ENCODE measurements at places on chromosomes 2 and 18.

DNA sequence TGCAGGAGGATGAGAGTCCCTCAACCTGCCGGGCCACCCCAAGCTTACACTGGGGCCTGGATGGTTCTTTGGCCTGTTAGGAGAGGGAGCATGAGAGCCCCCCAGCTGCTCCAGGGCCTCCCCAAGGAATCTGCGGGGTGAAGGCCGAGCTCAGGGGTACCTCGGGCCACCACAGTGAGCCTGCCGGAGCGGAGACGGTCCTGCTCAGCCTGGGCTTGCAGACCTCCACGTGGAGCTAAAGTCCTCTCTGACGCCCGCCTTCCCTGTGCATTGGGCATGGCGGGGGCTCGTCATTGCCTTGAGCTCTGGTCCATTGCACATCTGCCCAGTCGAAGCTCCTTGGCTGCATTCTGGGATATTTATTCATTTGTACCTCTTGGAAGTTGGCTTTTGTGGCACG lies 62.7 kb downstream of the ASB1 start:
- DNase-seq, result no peak

DNA sequence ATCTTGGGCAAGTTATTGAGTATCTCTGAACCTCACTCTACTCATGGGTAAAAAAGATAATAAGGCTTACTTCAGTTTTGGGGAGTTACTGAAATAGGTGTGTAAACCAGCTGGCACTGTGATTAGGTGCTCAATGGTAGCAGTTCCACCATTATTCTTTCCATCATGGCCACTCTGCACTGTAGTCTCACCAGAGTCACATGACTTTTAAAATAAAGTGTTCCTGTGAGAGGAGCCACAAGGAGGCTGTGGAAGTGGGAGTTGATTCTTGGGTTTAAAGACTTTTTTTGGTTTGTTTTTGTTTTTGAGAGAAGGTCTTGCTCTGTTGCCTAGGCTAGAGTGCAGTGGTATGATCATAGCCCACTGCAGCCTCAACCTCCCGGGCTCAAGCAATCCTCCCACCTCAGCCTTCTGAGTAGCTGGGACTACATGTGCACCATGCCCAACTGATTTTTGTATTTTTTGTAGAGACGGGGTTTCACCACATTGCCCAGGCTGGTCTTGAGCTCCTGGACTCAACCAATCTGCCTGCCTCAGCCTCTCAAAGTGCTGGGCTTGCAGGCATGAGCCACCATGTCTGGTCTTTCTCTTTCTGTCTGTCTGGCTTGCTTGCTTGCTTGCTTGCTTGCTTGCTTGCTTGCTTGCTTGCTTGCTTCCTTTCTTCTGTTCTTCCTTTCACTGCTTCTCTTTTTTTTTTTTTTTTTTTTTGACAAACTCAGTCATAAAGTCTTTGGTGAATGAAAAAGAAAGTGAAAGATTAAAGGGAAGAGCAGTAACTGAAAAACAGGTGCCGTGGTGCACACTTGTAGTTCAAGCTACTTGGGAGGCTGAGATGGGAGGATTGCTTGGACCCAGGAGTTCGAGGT lies 21.2 kb upstream of the ACVR1 start:
- DNase-seq, result no peak

DNA sequence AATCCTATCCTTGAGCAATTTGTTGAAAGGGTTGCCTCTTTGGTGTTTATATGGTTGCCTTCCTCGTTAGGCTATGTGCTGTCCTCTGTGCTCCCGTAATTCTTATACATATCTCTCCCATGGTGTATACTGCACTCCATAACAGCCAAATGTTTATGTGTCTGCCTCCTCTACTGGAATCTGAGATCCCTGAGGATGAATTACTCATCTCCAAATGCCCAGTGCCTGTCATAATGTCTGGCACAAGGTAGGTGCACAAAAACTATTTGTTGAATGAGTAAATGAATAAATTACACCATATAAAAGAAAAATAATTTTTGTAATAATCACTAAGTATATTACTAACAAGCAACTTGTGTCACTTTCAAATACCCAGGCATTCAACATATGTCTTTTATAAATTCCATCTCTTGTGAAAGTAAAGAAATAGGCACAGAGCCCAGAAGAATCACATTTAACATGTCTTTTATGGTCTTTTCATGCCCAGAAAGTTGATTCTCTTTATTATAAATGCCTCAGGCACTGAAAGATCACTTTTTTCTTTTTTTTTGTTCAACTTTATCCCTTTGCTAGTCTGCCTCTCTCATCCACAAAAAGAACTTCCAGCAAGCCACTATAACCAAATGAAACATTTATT lies 164.9 kb downstream of the CCDC148 start:
- DNase-seq, result no peak

- no peak for DNase-seq
Measured at GRCh38 chr2:235654103-235654813, 160.4 kb downstream of the AGAP1 start.

GRCh38 chr18:72091369-72091768 lies 452.8 kb downstream of the CBLN2 start:
- no peak for DNase-seq

GRCh38 chr18:5868218-5868854 lies 27.0 kb downstream of the TMEM200C start:
- peak; percentile 21 for DNase-seq

DNA sequence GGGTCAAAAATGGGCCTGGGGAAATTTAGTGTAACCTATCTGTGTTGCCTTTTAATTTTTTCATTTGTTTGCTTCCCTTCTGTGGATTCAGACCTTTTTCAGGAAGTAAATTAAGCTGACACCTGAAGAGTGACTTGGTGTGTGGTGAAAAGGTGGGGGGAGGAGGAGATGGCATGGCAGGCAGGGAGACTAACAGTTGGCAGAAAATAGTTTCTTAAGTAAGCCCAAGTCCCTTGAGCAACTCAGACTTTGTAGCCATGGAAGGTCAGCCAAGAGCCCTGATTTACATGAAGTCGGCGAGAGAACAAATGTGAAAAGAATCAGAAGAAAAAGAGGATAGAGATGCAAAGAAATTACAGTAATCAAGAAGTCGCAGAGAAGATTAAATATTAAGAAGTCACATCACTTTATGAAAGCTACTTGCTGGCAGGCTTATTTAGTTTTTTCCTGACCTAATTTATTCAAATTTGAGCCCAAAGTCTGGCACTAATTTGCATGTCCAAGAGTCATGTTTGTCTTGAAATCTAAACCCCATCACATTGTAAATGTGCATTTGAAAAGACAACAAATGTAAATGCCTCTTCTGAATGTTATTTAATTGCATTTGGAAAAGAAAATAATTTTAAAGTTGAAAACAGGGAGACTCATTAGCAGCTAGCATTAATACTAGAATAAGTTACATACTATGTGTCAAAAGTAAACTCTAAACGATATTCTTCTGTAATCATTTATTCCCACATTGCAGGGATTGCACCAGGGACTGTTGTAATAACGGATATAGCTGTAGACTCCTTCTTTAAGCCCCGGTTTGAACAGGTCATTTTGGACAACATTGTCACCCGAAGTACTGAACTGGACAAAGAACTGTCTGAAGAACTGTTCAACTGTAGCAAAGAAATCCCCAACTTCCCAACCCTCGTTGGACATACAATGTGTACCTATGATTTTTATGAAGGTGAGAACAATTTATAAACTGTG lies 19.3 kb downstream of the UPP2 start:
- DNase-seq, result no peak
